ENCODE measurements at places on chromosomes 7 and 10. TPM values are rescaled to one million over a fixed set of nuclear protein-coding genes. Genes with fewer than 3 reads are reported as not detected.
A peak's percentile ranks its signal among the peaks of the same experiment; 100 is the strongest.

DNA sequence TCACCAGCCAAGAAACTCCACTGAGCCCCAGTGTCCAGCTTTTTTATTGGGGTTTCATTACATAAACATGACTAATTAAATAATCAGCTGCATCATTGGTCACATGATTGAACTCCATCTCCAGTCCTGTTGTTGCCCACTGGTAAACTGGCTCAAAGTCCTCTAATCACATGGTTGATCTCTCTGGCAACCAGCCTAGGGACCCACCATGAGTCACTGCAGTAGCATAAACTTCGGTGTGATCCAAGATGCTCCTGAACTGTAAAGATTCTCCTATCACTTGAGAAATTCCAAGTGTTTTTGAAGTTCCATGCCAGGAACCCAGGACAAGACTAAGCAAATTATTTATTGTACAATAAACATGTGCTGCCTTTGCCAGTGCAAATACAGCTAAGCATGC, 130.4 kb upstream of the AUTS2 start:
- peak; percentile 86 for DNase-seq

DNA sequence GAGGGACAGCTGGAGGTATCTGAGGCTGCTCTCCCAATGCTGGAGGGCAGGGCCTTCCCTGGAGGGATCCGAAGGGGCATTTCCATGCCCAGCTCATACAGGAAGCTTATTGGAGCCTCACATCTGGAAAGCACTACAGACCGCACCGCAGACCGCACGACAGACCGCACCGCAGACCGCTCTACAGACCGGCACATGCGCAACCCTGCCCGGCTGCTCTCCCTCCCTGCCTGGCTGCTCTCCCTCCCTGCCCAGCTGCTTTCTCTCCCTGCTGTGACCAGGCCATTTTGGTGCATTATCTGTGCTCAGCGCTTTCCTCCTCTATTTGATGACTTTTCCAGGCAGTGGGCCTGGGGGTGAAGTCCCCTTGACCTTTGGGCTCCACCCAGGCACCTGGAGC, 39.6 kb upstream of the EN2 start:
- no peak for DNase-seq

GRCh38 chr7:23213755-23214154, 31.9 kb downstream of the NUP42 start:
- no peak for DNase-seq

- DNase-seq = no peak
These were observed 835.1 kb upstream of the MBL2 start for GRCh38 chr10:53607691-53608090.

DNA sequence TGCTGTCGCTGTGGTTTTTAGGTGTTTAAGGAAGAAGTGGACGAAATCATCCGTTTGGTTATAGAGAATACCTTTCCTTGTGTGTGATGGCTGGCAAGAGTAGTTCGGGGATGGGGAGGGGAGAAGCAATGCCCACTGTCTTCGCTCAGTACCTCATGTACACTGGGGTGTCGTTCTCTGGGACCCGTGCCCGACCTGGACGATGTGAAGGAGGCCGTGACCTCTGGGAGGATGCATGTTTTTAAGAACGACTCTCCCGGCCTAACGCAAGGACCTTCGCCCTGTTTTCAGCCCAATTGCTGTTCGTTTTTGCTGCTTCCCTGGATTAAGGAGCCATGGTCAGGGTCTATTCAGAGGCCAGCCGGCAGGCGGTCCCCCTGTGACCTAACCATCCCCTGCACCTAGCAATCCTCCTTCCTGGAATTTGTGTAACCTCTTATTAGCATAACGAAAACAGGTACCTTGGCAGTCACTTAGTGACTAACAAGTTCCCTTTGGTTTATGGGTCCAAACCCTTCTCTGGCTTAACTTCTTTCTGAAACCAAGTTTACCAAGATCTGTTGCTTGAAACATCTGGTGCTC, 1.3 kb downstream of the NFE2L3 start:
- DNase-seq = peak; percentile 33

DNA sequence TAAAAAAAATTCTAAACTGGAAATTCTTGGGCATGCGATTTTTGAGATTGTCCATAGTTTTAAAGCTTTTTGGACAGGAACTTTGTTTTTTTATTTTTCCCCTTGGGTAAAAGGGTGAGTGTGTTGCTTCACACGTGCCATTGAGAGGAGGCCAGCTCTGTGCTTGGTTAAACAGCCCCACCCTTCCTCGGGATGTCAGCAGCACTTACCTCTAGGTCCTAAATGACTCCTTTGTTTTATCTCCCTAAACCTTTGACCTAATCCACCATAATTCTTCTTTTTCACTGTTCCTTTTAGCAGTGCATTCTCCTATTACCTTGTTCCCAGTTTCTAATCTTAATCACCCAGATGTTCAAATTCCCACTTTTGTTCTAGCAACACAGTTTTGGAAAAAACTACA, 83.5 kb downstream of the SEMA3D start:
- peak; percentile 62 for DNase-seq

The STEAP4 gene
- 0.02 TPM for total RNA-seq
